Stimulated activated CD8-positive, alpha-beta memory T cell treated with anti-CD3 and anti-CD28 coated beads, Interleukin-15, amount 100 ng/mL, for 4 hours (primary cell): ENCODE measurements at places on chromosomes 7 and 10.

- DNase-seq: no peak
These were observed 755 bp downstream of the FAM171A1 start for GRCh38 chr10:15370212-15370855.

DNA sequence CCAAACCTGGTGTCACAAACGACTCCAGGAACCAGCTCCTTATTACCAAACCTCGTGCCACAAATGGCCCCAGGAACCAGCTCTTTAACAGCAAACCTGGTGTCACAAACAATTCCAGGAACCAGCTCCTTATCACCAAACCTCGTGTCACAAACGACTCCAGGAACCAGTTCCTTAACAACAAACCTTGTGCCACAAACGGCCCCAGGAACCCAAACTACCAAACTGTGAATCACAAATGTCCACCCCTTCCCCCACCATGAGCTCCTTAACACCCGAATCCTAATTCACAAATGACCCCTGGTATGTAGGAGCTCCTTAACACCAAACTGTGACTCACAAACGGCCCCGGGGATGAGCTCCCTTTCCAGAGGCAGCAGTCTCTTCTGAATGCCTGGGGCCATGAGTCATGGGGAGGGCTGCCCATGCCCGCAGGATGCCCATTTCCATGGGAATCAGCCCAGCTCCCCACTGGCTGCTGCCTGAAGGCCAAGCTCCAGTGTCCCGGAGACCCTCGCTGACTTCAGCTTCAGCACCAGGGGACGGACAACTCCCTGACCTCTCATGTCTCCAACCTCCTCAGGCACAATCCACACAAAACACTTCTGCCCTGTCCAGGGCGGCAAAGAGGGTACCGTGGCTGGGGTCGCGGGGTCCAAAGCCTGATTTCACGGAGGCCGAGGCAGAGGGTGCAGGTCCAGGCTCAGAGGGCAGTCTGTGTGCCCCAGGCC, 213.1 kb downstream of the ELFN1 start:
- DNase-seq: no peak

- no peak for DNase-seq
These were observed 75.9 kb downstream of the ADARB2 start for GRCh38 chr10:1661416-1661815.

GRCh38 chr10:108323274-108323798, 1158.8 kb upstream of the SORCS1 start:
- no peak for DNase-seq
